AML-193 (cell line): ENCODE measurements at places on chromosomes 1 and 21.

DNA sequence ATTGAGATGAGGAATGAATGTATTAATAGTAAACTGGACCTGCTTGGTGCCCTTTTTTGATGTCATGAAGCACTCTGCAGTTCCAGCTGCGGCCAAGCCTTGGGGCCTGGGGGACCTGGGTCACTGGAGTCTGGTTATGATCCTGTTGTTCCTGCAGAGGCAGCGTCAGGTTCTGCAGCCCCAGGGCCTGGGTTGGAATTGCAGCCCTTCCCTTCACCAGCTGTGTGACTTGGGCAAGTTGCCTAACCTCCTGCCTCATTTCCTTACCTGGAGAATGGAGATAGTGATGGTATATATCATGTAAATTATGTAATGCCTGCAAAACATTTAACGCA, 9.1 kb upstream of the ATP5PO start:
- DNase-seq = no peak

GRCh38 chr1:26378088-26378878, 5.7 kb upstream of the ZNF683 start:
- peak; percentile 8 for DNase-seq

- no peak for DNase-seq
Measured at GRCh38 chr1:219041818-219042217, 131.9 kb upstream of the LYPLAL1 start.

DNA sequence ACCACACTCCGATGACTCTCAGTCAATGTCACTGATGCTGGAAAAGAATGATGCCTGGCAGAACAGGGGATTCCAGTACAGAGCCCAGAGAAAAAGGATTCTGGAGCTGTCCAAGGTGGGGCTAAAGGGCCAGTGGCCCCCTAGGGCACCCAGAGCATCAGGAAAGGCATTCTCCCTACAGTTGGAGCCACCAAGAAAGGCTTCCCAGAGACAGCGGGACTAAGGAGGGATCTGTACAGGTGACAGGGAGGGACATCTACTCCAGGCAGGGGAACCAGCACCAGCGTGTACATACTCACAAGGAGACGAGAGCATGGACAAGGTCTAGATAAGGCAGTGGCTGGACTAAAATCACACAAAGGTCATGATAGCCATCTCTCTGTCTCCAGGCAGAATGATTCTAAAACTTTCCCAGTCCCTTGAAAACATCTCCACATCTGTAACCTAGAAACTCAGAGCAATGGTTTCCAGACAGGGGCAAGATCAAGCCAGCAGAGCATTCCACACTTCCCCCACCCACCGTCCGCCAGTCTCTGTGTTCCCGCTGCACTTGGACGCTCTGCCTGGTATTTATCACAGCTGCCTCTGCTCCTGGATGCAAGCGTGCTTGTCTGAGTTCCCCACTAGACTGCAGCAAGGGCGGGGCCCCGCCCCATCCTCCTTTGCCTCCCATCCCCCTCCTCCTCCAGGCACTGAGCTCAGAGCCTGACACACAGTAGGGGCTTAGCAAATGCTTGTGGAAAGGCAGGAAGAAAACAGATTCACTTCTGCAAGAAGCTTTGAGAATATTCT, 111.6 kb upstream of the ZC3H12A start:
- DNase-seq = no peak

GRCh38 chr21:31103163-31103562, 64.9 kb upstream of the KRTAP19-8 start:
- DNase-seq = no peak

DNA sequence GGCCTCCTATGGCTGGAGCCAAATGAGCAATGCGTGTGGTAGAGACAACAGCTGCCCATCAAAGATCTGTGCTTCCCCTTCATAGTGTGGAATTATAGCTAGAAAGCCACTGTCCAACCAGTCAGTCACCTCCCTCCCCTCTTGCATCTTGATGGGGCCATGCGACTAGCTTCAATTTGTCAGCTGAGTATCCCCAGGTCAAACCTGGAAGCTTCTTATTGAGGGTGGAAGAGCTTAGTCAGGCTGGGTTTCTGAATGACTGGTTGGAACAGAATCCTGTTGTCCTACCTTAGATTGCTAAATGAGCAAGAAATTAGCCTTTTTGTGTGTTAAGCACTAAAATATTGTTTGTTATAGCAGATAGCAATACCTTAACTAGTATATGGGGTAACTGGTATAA, 625.4 kb downstream of the PTPRC start:
- DNase-seq = no peak

DNA sequence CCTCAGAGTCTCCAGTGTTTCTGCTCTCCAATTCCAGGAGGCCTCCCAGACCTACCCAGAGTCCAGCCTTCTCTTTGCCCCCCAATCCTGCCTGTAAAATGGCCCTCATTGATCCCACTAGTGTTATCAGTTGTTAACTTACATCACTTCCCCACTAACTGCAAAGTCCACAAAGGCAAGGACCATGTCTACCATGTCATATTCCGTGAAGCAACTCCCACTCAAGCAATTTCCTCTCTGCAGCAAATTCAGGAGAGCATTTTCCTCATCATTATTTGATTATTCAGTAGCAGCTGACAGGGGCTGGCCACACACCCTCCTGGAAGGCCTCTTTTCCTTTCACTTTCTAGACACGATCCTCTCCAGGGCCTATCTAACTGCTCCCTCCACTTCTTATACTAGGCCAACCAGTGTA, 153.5 kb downstream of the RERE start:
- DNase-seq = no peak

GRCh38 chr1:215923129-215923824, 356.2 kb downstream of the KCTD3 start:
- no peak for DNase-seq

DNA sequence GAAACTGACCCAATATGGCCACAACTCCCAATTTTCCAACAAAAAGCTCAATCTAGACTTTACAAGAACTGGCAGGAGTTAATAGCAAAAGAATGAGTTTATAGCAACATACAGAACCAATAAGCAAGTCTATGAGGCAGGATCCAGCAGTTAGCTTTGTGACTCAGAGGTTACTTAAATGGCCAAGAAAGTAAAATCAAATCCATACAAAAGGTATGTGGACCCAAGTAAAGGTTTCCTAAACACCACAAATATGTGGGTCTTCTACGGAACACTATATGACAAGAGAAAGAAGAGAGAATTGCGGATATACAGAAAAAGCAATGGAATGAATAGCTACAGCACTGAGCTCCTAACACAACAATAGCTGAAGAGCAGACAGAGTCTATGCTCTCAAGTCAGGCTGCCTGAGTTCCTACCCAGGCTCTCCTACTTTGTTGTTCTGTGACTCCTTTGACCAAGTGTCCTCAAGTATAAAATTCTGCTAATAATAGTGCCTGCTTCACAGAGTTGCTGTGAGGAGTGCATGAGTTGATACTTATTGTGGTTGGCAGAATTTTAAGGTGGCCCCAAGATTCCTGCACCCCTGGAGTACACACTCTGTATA, 204.3 kb downstream of the SMYD3 start:
- no peak for DNase-seq

- peak; percentile 68 for DNase-seq
Measured at GRCh38 chr1:172449585-172450523, 6.0 kb upstream of the PIGC start.

DNA sequence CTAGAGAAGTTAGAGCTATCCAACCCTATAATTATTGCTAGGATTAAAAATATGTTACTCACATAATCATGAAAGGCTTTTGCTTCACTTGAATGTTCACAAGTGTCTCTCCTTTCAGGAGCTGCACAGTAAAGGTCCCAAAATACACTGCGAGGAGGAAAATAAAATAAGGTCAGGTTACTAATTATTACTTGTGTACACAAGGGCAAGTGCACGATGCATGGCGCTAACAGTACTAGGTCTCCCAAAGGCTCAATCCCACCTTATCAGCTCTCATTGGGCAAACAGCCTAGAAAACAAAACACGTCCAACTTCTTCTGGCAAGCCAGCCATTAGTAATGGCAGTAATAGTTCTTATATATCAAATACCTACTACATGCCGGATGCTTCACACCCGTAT, 4.4 kb downstream of the SSBP3 start:
- DNase-seq = no peak

DNA sequence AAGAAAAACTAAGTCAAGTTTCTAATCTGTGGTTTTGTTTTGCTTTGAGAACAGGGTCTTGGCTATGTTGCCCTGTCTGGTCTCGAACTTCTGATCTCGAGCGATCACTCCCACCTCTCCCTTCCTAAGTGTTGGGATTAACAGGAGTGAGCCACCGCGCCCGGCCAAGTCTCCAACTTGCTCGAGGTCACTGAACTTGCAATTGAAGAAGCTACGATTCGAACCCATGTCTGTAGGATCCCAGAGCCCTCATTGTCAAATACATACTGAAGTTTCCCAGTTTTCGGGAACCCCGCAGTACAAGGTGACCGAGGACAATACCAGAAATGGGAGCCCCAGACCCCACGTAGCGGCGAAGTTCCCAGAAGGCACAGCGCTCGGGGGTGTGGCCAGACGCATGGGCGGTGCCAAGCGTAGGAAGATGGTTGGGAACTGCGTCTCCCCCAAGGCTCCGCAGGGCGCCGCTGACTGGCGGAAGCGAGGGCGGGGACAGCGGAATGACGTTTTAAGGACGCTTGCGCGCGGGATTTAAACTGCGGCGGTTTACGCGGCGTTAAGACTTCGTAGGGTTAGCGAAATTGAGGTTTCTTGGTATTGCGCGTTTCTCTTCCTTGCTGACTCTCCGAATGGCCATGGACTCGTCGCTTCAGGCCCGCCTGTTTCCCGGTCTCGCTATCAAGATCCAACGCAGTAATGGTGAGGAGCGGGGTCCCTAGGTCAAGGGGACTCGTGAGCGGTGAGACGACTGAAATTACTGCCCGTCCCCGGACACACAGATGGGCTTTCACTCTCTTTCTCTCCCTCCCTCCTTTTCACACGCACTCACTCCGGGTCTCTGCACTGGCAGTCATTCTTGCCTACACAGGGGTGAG, at the start of gene KIF2C:
KIF2C (plus strand) TSS at position 531 of the 872 bp plus-strand sequence; CDS start at position 627, 96 bp downstream.
- DNase-seq = peak; percentile 95

DNA sequence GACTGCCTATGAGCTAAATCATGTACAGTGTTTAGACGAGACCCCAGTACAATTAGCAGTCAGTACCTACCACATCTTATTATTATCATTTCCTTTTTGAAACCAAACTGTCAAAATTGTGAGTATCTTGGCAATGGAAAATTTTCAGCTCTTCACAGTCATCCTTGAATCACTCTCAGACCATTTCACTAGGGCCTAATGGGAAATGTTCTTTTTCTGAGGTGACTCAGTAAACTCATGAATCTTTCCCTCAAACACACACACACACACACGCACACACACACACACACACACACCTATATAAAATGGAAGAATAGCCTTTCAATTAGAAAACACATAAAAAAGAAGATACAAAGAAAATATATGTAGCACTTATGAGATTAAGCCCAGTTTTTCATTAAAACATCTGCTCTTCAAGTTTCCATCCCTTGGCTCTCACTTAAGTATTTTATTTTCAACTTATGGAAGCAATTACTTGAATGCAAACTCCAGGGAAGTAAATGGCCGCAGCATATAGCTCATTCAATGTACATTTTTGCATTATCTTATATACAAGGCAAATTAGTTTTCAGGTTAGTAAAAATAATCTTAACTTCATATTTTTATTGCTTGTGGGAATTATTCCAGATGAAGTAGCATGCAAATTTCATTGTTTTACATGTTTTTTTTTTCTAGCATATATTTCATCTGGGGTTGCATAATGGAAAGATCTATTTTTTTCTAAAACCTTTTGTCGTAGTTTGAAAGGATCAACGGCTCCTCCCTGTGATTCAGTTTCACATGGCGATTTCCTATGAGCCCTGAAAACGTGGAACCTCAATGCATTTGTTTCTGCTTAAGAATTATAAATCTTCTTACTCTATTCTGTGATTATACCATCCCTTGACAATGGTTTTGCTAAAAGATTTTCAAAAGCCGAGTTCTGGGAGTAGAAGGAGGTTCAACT, 46.3 kb upstream of the TMPRSS15 start:
- DNase-seq = no peak

- DNase-seq = no peak
Measured at GRCh38 chr1:165531021-165531420, 12.8 kb upstream of the LRRC52 start.

DNA sequence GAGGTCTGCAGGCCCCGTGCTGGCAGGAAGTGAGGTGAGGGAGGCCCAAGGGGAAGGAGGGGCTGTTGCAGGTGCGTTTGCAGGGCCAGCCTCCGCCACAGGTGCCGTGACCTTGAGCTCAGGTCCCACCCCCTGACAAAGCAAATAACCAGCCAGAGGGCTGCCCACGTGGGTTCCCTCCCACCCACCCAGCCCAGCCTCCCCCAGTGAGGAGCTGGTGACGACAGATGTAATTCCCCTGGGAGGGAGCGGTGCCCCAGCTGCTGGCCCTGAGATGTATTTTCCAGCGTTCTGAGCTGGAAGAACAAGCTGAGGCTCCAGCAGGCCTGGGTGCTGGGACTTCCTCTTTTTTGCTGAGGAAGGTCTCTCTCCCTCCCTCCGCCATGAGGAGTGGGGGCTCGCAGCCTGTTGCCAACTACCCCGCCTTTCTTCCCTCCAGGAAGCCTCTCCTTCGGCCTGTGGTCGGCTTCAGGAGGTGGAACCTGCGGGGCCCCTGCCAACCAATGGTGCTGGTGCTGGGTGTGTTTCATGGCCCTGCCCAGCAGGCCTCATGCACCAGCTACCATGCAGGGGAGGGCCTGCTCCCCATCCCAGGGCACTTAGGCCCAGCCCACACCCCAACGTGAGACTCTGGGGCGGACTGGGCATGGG, 153.2 kb downstream of the PRDM16 start:
- DNase-seq = no peak

GRCh38 chr1:83029916-83030315, 969.0 kb downstream of the TTLL7 start:
- no peak for DNase-seq

DNA sequence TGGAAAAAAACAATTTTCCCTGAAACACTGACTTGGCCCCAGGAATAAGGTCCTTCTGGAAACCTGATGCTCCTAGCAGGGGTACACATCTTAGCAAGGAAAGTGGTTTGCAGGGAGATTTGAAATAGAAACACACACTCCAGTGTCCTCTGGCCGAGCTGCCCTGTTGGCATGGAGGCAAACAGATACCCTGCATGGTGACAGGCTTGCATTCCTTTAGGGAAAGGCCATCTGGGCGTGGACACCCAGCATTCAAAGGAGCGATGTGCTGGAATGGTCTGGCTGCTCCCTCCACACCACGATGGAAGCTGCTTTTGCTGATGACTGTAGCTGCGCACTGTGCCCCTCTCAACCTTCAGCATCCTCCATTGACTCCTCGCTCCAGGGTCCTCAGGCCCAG, 41.5 kb upstream of the BCAR3 start:
- no peak for DNase-seq
